ENCODE measurements at places on chromosomes 5 and 9.

- no peak for DNase-seq
These were observed 494 bp downstream of the ASTN2 start for GRCh38 chr9:117414220-117414905.

GRCh38 chr9:76638001-76638400 lies 126.2 kb upstream of the PCA3 start:
- DNase-seq, result no peak

DNA sequence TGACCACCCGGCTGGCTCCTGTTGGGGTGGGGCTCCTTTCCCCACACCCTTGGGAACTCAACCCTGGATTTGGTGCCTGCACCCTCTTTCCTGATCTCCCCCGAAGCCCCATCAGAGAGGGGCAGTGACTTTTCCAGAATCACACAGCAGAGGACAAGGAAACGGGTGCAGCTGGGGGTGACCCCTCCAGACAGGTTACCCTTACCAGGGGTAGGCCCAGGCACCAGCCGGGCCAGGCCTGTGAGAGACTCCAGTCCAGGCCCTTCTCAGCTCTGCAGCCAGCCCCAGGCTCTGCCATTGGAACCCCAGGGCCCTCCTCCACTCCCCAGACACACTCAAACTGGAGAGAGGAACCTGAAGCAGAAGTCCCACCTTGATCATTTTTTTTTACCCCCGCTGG lies 19.0 kb upstream of the PHYHD1 start:
- no peak for DNase-seq

- no peak for DNase-seq
These were observed 12.2 kb upstream of the ADGRD2 start for GRCh38 chr9:124438091-124438490.

GRCh38 chr9:136867917-136868316 lies 1.8 kb upstream of the EDF1 start:
- DNase-seq, result no peak

DNA sequence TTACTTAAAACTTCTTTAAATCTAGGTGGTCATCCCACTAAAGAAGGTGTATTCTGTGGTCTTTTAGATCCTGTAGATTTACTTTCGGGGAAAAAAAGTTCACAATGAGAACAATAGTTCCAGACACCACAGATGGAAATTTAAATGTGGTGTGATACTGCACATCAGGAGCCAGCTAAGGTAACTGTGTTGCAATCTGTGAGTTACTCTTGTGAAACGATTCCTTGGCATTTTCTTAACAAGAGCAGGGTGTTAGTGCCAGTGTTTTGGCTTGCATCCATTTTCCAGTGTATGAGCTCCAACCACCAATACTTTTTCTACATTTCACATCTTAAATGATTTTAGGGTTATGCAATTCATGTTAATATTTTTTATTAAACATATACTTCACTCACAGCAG lies 674.5 kb downstream of the CETN3 start:
- peak; percentile 66 for DNase-seq

- DNase-seq, result no peak
These were observed 133.7 kb downstream of the ROR2 start for GRCh38 chr9:91816356-91816755.

GRCh38 chr5:172622091-172623046 lies 18.7 kb upstream of the NEURL1B start:
- no peak for DNase-seq

DNA sequence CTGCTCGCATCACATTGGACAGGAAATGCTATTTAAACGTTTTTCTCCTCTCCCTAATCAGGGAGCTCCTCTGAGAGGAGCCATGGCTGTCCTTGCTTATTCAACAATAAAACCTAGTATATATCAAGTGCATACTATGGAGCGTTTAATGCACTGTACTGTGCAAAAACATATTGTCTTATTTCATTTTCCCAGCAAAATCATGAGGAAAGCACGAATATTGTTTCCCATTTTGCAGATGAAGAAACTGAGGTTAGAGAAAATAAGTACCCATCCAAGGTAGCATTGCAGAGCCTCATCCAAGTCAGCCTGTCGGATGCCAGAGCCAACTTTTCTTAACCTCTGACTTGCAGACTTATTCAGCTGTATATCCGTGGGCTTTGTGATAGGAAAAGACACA lies 7.6 kb upstream of the EBF1 start:
- no peak for DNase-seq

- DNase-seq, result no peak
These were observed 212.3 kb upstream of the TMEM161B start for GRCh38 chr5:88480801-88481499.

- no peak for DNase-seq
These were observed 511.9 kb downstream of the CCDC171 start for GRCh38 chr9:16064771-16065170.

GRCh38 chr5:143916451-143916850 lies 104.5 kb downstream of the HMHB1 start:
- DNase-seq, result no peak

DNA sequence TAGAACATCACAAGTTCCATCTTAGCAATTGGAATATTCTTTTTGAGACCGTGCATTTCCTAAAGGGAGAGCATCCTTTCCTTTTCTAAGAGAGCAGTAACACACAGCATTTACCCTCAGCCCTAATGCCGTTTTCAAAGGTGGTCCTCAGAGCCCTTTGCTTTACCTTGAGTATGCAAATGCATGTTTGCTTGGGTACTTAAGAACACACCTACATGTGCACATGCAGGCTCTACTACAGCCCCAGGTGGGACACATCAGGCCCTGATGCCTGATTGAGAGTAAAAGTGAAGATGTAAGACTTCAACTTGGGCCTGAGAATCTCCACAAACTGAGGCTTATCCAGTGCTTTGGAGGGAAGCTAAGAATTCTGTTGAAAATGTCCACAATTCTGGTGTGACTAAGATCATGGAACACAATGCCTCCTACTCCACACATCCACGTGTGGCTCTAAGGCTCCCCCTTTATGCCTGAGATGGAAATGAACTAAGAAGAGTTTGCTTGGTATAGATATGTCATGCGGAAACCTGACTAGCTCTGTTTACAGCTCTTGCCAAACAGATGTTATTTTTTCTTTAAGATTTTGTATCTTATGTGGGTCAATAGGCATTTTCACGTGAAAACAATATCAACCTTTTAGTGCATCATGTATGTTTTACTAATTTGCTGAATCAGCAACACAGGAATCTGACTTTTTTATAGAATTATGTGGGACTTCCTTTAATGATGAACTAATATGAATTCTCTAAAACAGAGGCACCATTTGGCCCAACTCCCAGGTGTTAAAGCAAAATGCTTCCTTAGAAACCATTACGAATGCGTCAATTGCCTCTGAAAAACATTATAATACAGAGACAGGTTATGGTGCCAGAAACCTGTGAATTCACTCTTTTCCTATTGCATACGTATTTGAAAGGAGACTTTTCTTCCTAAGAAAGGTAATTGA lies 48.9 kb upstream of the SLC2A8 start:
- peak; percentile 29 for DNase-seq

- no peak for DNase-seq
These were observed 196.6 kb downstream of the SGCD start for GRCh38 chr5:156523607-156524006.

Data from NCI-H226 (cell line).